Stomach (tissue), 19 donors: ENCODE measurements at places on chromosomes 2 and 18. TPM values are rescaled to one million over a fixed set of nuclear protein-coding genes. Genes with fewer than 3 reads are reported as not detected.

GRCh38 chr2:96157649-96158553 lies 12.7 kb upstream of the DUSP2 start:
- no peaks in the 10 kb centered on the region for H3K4me1 ChIP-seq
- H3K36me3 ChIP-seq = no peaks in the 10 kb centered on the region
- DNase-seq = peak; percentile 70
- H3K27me3 ChIP-seq = no peaks in the 10 kb centered on the region
- H3K4me3 ChIP-seq = no peak overlapping the region

DNA sequence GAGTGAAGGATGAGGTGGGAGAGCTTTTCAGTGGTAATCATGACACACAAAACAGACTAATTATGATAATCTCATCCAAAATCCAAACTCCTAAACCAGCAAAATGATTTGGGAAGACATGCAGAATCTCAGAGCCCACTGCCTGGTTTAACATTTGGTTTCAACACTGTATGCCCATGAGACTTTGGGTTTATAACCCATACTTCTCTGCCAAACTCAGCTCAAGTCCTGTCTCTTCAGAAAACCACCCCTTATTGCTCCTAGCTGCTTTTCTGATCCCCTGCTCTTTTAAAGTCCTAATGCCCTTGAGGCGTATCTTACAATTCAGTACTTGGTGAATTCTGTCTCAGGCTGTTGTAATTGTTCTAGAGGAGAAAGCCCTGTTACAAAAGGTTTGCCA lies 593.0 kb upstream of the ID2 start:
- H3K27me3 ChIP-seq = no peaks in the 10 kb centered on the region
- H3K4me3 ChIP-seq = no peak overlapping the region
- DNase-seq = no peak
- no peaks in the 10 kb centered on the region for H3K36me3 ChIP-seq
- no peak overlapping the region for H3K27ac ChIP-seq

DNA sequence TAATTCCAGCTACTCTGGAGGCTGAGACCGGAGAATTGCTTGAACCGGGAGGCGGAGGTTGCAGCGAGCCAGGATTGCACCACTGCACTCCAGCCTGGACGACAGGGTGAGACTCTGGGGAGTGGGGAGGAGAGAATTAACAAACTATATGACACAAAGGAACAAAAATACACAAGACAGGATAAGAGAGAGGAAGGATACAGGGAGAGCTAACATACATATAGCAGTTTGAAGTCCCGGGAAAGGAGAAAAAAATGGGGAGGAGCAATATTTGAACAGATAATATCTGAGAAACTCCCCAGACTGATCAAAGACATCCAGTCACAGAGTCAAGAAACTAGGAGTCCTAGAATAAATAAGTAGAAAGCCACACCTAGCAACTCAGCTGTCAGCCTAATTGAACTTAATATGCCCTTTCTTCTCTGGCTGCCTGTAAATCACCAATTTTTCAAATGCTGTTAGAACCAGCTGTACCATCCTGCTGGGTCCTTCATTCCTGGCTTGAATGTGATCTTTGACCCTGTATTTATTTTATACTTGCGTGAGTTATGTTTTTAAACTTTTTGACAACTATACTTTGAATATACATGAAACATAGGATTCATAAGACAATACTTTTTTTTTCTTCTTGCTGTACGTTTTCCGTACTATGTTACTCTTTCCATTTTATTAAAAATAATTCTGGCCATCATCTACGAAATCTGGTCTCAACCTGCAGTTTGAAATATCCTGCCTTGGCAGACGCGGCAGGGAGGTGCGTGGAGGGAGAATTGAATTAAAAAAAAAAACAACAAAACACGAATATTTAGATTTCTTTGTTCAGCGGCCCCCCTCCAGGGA lies 876 bp upstream of the CYP27A1 start:
- DNase-seq = peak; percentile 66
- peak overlapping the region; percentile 78 for H3K27ac ChIP-seq

GRCh38 chr18:24811950-24812681 lies 351.7 kb downstream of the HRH4 start:
- no peaks in the 10 kb centered on the region for H3K36me3 ChIP-seq
- no peaks in the 10 kb centered on the region for H3K4me1 ChIP-seq
- DNase-seq = peak; percentile 21
- no peaks in the 10 kb centered on the region for H3K27me3 ChIP-seq

DNA sequence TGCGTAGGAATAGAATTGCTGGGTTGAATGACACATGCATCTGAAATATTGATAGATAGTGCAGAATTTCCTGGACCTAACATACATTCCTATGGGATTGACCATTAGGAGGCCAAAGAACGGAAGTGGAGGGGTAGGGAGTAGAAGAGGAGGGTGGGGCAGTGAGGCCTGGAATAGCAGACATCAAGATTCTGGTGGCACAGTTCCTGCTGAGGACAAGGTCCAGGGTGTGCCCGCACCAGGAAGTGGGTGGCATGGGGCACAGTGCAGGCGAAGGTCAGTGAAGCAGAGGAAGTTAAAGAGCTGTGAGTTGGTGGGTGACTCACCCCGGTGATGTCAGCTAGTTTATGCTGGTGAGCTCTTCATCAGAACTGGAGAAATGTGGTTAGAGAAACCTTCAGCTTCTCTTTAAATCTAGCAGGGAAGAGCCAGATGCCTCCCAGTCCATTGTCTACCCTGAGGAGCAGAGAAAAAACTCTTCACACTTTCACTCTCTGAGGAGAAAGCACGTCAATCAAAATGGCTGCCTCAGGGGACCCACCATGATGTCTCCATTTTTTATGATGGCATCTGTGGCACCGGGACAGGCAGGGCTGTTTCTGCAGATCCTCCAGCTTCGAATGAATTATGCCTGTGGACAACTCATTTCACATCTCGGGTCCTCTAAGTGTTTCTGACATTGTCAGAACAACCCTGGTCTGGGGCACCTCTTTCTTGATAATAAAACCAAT lies 55.9 kb upstream of the CTLA4 start:
- H3K4me3 ChIP-seq = no peak overlapping the region
- peaks cover 36% of the 10 kb centered on the region for H3K4me1 ChIP-seq
- peak overlapping the region; percentile 28 for H3K27ac ChIP-seq
- no peaks in the 10 kb centered on the region for H3K36me3 ChIP-seq
- no peaks in the 10 kb centered on the region for H3K27me3 ChIP-seq

DNA sequence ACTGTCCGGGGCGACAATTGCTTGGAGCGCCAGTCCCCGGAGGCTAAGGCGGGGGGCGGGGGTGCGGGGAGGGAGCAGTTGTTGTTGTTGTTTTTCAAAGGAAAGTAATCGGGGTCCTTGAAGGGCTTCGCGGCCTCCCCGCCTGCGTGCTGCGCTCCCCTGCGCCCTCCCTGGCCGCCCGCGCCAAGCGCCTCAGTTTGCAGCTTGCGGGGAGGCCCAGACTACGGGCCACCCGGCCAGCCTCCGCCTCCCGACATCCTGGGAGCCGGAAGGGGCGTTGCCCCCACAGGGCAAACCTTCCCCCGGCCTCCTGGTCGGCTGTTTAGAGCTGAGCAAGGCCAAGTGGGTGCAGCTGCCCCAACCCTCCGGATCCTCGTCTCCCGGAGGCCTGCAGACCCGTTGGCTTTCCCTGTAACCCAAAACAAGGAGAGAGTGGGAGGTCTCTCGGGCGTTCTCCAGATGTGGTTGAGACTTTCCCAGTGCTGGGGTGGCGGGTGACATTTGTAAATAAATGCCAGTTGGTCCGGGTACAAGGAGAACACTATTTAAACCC lies 3.7 kb upstream of the SIX3 start:
- no peaks in the 10 kb centered on the region for H3K36me3 ChIP-seq
- DNase-seq = peak; percentile 57
- H3K4me3 ChIP-seq = no peak overlapping the region
- H3K27me3 ChIP-seq = peaks cover 58% of the 10 kb centered on the region
- no peak overlapping the region for H3K27ac ChIP-seq

DNA sequence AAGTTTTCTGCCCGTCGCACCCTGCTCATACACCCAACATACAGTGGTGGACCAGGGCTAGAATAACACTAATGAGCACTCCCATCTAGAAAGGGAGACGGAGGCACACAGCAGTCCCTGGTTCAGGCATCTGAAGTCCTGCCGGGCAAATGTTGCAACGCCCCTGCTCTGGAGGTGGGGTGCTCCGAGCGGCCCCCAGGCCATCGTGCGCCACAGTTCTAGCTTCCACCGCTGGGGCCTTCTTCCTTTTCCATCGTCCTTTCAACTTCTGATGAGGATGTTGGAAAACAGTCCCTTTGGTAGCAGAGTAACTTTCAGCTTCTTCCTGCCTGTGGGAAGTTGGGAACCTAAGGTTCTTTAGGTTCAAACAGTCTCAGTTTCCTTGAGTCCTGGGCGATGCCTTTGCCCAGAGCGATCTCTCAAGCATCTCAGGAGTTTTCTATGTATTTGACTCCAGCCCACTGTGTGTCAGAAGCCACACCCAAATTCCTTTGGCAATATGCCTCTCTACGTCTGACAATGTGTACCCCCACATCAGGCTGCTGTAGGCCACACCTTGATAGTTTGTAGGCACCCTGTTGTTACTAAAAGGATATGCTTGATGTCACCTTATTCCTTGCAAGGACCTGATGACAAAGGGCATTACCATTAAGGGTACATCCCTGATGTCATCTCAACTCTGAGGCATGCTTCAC lies 258.8 kb downstream of the GLI2 start:
- no peak overlapping the region for H3K27ac ChIP-seq
- no peaks in the 10 kb centered on the region for H3K36me3 ChIP-seq
- DNase-seq = no peak
- H3K4me1 ChIP-seq = no peaks in the 10 kb centered on the region
- H3K4me3 ChIP-seq = no peak overlapping the region
- H3K27me3 ChIP-seq = no peaks in the 10 kb centered on the region

Gene ARHGAP15
- 44.9 TPM for total RNA-seq

Gene HRH4
- total RNA-seq = 0.37 TPM

- H3K4me3 ChIP-seq = no peak overlapping the region
- DNase-seq = no peak
- H3K36me3 ChIP-seq = no peaks in the 10 kb centered on the region
- H3K4me1 ChIP-seq = no peaks in the 10 kb centered on the region
Measured at GRCh38 chr2:180699657-180700361, 280.6 kb upstream of the UBE2E3 start.

Gene HOXD13
- not detected for total RNA-seq

Gene GALNT14
- total RNA-seq = 11.6 TPM

GRCh38 chr2:207515671-207516070 lies 14.1 kb upstream of the CREB1 start:
- no peak for DNase-seq
- no peak overlapping the region for H3K4me3 ChIP-seq
- no peaks in the 10 kb centered on the region for H3K4me1 ChIP-seq
- no peaks in the 10 kb centered on the region for H3K36me3 ChIP-seq

Gene ADCYAP1
- total RNA-seq = not detected

Gene OTOF
- total RNA-seq = 3.6 TPM

DNA sequence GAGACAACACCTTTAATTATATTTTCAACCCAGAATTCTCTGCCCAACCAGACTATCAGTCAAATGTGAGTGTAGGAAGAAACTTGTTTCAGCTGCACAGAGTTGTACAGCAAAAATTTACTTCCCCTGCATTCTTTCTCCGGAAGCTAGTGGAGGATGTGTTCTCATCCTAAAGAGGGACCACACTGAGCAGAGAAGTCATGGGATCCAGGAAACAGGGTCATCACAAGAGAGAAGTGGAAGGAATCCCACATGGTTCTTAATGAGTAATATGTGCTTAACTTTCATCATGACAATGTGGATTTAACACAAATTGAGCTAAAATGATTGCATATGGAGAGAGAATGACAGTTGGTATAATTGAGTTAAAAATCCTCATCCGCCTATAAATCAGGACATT lies 78.2 kb downstream of the INPP4A start:
- no peak for DNase-seq
- H3K27ac ChIP-seq = no peak overlapping the region
- no peaks in the 10 kb centered on the region for H3K4me1 ChIP-seq
- H3K36me3 ChIP-seq = peaks cover 24% of the 10 kb centered on the region
- no peak overlapping the region for H3K4me3 ChIP-seq

DNA sequence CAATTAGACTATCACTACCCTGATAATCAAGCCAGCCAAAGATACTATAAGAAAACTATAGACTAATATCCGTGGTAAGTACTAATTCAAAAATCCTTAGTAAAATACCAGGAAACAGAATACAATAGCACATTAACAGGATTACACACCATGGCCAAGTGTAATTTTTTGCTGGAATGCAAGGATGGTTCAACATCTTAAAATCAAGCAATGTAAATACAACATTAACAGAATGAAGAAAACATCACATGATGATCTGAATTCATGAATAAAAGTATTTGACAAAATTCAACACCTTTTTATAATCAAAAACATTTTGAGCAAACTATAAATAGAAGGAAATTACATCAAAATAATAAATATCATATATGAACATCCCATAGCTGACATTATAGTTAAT lies 350.7 kb upstream of the LRRTM1 start:
- H3K27me3 ChIP-seq = no peaks in the 10 kb centered on the region
- no peaks in the 10 kb centered on the region for H3K36me3 ChIP-seq

DNA sequence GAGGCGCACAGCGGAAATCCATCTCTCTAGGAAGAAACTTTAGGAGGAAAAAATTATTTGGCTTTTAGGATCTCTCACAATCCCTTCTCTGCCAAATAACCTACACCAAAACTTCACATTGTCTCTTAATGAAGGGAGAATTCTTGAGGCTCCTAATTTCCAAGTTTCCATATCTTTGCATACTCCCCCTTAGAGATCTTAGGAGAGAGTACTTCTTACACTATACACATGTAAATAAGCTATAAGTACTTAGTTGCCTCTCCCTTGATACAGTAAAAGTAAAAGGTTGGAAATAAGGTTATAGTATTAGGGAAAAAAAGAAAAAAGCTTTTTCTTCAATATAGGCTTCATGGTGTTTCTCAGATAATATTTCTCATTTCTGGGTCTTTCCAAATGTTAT lies 596.7 kb downstream of the SATB2 start:
- DNase-seq = no peak
- no peak overlapping the region for H3K27ac ChIP-seq
- no peaks in the 10 kb centered on the region for H3K36me3 ChIP-seq
- H3K27me3 ChIP-seq = no peaks in the 10 kb centered on the region
- H3K4me1 ChIP-seq = no peaks in the 10 kb centered on the region

DNA sequence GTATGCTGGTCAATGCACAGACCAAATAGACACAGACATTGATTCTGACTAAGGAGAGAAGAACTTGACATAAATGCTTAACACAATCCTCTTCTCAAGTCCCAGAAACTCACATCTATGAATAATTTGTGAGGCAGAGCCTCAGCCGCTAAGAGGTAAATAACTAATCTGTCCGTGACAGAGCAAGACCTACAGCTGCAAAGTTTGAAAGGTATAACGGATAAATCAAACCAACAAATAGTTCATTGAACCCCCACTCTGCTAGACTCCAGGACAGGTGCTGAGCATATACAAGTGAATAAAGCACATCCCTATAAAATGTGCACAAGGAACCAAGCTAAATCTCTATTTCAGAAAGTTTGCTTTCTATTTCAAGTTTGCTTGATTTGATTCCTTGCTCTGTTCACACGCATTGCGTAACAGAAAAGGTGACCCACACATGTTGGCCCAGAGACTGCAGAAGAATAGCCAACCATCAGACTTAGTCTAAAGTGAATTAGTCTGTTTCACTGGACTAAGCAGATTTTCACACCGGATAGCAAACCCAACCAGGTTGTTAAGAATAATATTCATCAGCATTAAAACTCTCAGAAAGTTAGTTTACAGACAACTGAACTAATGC lies 51.7 kb downstream of the NCKAP5 start:
- H3K27me3 ChIP-seq = no peaks in the 10 kb centered on the region
- no peak overlapping the region for H3K4me3 ChIP-seq
- H3K27ac ChIP-seq = no peak overlapping the region
- no peak for DNase-seq

- H3K27me3 ChIP-seq = no peaks in the 10 kb centered on the region
- H3K4me3 ChIP-seq = no peak overlapping the region
- H3K27ac ChIP-seq = no peak overlapping the region
- peak; percentile 49 for DNase-seq
- no peaks in the 10 kb centered on the region for H3K36me3 ChIP-seq
- H3K4me1 ChIP-seq = no peaks in the 10 kb centered on the region
Measured at GRCh38 chr2:218357236-218358177, 850 bp downstream of the CATIP start.
